Thyroid gland (tissue), 4 donors: ENCODE measurements at places on chromosomes 2 and 18. TPM values are rescaled to one million over a fixed set of nuclear protein-coding genes. Genes with fewer than 3 reads are reported as not detected.

DNA sequence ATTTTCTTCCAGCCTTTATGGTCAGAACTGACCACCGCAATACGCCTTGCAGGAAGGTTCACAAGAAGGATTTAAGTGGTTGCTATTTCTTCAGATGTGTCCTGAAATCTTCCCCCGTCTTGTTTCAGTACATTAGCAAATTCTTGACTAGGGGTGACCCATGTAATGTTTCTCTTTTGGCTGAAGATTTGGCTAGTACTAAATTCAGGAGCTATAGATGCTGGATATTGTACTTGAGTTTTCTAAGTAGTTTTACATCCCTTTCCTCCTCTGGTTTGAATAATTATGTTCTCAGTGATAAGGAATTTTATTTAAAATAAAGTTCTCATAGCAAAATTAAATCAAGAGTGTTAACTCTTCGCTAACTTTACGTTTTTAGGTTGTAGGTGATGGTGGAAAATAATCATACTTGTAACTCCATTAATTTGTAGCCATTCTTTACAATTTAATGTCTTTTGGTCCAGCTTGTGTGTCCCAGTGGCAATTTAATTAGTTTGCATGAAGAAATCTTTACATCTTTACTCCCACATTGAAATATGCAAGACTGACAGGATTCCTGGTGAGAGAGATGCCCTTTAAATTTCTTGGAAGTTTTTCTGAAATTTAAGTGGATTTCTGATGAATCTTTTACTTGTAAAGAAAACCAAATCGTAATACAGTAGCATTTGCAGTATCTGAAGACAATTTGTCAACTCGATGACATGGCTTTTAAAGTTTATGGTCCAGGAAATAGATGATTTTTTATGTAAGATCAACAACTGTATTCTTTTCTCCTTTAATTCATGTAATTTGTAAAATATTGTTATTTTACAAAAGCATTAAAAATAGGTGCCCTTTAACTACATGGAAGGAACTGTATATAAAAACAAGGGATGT is 2.8 kb downstream of the PHLPP1 start:
- no peak for DNase-seq
- no peaks in the 10 kb centered on the region for H3K36me3 ChIP-seq
- H3K4me1 ChIP-seq: peaks cover 13% of the 10 kb centered on the region
- peak overlapping the region; percentile 15 for H3K4me3 ChIP-seq

DNA sequence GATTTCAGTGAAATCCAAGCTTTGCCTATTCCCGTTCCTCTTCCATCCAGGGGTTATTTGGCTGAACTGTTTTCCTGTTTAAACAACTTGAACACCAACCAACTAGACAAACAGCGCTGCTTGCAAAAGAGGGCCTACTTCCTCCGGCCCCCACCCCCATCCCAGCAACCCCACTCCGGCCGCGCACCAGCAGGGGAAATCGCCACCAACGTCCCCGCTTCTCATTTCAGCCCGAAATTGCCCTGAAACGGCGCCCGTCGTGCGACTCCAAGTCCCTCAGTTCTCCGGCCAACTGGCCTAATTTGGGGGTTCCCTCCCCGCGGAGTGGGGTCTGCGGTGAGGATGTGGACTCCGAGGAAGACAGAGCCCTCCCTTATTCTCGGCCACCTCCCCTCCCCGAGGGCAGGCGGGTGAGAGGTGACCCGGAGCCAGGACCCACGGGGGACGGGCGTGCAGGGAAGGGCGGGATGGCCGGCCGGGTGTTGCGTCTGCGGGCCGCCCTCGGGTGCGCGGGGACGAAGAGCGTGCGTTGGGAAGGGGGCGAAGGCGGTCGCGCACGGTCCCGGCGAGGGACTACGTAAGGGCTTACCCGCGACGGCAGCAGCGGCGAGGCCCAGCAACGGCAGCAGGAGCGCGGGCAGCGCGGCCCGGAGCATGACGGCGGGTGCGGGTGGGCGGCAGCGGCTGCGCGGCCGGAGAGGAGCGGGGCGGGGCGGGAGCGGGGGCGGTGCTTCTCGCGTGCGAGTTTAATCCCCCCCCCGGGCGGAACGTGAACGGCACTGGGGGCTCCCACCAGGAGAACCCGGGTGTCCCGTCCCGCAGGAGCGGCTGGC is at the start of gene CD302:
Gene CD302, minus strand, starts transcription at position 666 of the 833 bp plus-strand sequence. Its CDS starts 10 bp downstream, at position 656.
- H3K27ac ChIP-seq: peak within 1 kb of the TSS; percentile 80
- peak within 1 kb of the TSS; percentile 90 for H3K4me3 ChIP-seq
- H3K4me1 ChIP-seq: peaks cover 22% of the 10 kb centered on the region
- H3K27me3 ChIP-seq: no peaks in the 10 kb centered on the region
- peak; percentile 78 for DNase-seq

- no peak for DNase-seq
- H3K4me3 ChIP-seq: no peak overlapping the region
Measured at GRCh38 chr18:28013066-28013465, 163.9 kb downstream of the CDH2 start.

Gene ANKRD30B
- 0.11 TPM for total RNA-seq

DNA sequence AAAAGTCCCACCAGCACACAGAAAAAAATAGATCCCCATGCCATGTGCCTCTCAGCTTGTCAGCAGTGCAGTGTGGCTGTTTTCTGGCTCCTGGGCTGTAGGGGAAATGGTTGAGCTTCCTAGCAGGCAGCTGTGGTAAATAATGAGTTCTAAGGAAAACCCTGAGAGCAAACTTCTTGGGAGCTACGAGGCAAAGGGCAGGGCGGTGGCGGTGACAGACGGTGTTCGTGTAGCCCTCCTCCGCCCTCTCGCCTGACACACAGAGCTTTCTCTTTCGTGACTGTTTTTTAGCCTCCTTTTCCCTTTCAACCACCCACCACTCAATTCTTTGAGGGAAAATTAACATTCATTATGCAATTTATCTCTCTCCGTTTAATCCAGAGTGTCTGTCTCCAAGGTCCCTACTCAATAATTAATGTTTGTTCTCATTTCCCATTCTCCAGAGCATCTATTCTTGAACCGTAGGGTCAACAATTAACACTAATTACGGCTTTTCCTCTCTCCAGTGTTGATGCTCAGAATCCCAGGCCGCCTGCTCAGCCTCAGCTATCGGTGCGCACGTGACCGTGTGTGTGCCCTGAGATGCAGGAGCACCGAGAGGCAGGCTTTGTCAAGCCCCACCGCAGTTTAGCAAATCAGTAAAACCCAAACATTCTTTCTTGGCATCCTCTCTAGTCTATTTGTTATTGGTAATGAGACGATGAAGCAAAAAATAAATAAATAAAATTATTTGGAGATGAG is 50.1 kb downstream of the KIAA2012 start:
- no peaks in the 10 kb centered on the region for H3K36me3 ChIP-seq
- no peaks in the 10 kb centered on the region for H3K27me3 ChIP-seq

- H3K36me3 ChIP-seq: no peaks in the 10 kb centered on the region
- H3K4me1 ChIP-seq: no peaks in the 10 kb centered on the region
- DNase-seq: no peak
- no peaks in the 10 kb centered on the region for H3K27me3 ChIP-seq
- H3K27ac ChIP-seq: no peak overlapping the region
Measured at GRCh38 chr2:1887915-1888314, 143.6 kb upstream of the PXDN start.

DNA sequence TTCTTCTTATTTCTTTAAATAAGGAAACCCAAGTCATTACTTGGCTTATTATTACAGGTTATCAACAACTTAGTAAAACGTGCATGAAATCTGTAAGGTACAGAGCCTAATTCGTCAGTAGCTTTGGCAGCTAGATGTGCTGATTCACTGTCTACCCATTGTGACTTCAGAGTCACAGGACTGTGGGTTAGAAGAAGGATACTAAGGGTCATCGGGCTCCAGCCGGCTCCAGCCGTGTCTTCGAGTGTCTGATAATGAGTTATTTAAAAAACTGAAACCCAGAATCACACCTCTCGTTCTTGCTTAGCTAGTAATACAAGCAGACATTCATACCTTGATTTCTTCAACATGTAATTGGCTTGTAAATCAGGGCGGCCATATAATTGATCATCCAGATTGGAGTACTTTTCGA is 170.5 kb downstream of the FMNL2 start:
- no peaks in the 10 kb centered on the region for H3K36me3 ChIP-seq
- H3K4me3 ChIP-seq: no peak overlapping the region
- DNase-seq: peak; percentile 30
- H3K27ac ChIP-seq: no peak overlapping the region
- H3K4me1 ChIP-seq: peaks cover 2% of the 10 kb centered on the region

DNA sequence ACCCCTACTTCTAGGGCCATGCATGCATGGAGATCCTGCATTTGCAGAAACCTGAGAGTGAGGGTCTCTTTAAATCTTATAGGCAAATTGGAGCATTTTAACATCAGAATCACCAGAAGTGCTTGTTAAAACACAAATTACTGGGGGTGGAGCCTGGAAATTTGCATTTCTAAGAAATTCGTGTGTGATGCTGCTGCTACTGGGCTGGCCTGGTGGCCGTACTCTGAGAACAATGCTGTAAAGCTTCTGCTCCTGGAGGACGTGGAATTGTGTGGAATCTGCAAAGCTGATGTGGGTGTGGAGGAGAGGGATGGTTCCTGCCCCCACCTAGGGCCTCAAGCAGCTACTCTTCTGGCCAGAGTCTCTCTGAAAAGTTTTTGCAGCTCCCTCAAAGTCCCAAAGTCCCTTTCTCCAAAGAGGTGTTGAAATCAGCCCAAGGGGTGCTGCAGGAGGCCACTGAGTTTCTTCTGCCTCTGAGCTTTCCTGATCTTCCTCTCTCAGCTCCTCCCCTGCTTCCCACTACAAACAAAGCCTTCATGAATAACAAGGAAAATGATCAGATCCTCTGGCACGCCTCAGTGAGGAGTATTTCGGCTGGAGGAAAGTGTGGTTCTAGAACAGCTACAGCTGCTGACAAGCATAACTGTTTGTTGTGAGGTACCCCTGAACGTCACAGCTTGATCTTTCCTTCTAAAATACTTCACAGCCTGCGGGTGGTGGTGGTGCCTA is 508.3 kb downstream of the CNTNAP5 start:
- no peaks in the 10 kb centered on the region for H3K27me3 ChIP-seq
- DNase-seq: no peak
- H3K27ac ChIP-seq: no peak overlapping the region
- no peaks in the 10 kb centered on the region for H3K4me1 ChIP-seq
- no peak overlapping the region for H3K4me3 ChIP-seq

Gene CNOT11
- 41.6 TPM for total RNA-seq

DNA sequence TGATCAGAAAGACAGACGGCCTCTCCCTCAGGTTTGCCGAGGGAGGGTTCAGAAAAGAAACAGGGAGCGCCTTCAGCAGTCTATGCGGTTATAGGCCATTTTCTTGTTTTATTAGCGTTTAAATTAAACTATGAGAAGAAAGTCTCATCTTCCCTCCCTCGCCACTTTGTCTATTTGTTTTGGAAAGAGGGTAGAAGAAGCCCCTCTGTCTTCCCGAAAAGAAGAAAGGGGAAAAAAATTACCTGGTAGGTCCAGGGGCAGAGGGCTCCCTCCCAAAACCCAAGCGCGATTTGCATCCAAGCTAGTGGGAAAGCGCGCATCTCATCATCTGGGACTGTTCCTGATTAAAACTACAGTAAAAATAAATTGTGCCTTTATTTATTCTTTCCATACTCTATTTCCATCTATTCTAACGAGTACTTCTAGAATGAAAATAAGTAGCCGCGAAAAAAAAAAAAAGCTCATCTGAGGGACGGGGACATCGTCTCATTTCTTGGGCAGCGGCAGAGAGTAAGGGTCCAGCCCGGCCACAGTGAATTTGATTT is 2.4 kb downstream of the PAX8 start:
- H3K4me1 ChIP-seq: peaks cover 35% of the 10 kb centered on the region
- peak overlapping the region; percentile 93 for H3K27ac ChIP-seq
- peak overlapping the region; percentile 73 for H3K4me3 ChIP-seq
- no peak for DNase-seq

GRCh38 chr18:79575891-79576685 is 103.5 kb upstream of the CTDP1 start:
- H3K4me3 ChIP-seq: no peak overlapping the region
- peak overlapping the region; percentile 93 for H3K27ac ChIP-seq
- no peaks in the 10 kb centered on the region for H3K36me3 ChIP-seq
- H3K4me1 ChIP-seq: peaks cover 26% of the 10 kb centered on the region
- DNase-seq: peak; percentile 97
